ENCODE measurements at places on chromosomes 4 and X.

GRCh38 chr4:120672558-120673147 is 249.9 kb downstream of the PRDM5 start:
- DNase-seq = no peak

DNA sequence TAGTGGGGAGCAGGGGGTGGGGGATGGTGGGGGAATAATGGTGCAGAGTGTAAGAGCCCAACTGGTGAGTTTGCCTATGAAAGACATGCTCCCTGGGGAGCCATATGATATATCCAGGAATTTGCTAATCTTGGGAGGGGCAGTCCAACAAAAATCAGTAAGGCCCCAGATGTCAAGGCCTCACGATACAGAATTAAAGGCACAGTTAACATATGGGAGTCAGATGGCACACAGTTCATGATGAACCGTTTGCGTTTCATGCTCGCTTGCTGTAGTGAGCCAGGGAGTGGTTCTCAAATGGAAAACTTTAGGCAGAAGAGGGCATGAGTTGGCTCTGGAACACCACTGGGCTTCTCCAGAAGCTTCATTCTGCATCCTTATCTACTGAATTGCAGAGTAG is 33.9 kb upstream of the VCX2 start:
- DNase-seq = no peak

- no peak for DNase-seq
Observed at GRCh38 chr4:87171944-87172343, 48.5 kb downstream of the KLHL8 start.

GRCh38 chr4:47312170-47312569 is 151.3 kb downstream of the COMMD8 start:
- DNase-seq = no peak

- no peak for DNase-seq
Observed at GRCh38 chr4:169416997-169417396, 146.2 kb upstream of the SH3RF1 start.

GRCh38 chr4:110487873-110488272 is 11.9 kb downstream of the ENPEP start:
- no peak for DNase-seq

Measured in naive thymus-derived CD8-positive, alpha-beta T cell (primary cell).